ENCODE measurements at places on chromosomes 7 and 10. TPM values are rescaled to one million over a fixed set of nuclear protein-coding genes. Genes with fewer than 3 reads are reported as not detected.
A peak's percentile ranks its signal among the peaks of the same experiment; 100 is the strongest.

The CLCN1 gene
- not detected for total RNA-seq

The CCL24 gene
- total RNA-seq, result 2.0 TPM

The CPA2 gene
- total RNA-seq, result not detected

The TEX47 gene
- total RNA-seq, result not detected

The GPR15LG gene
- total RNA-seq, result 20.3 TPM

The NUDT1 gene
- total RNA-seq, result 33.2 TPM

The GSTO2 gene
- total RNA-seq, result 29.8 TPM

The NODAL gene
- not detected for total RNA-seq

The DUSP5 gene
- total RNA-seq, result 29.8 TPM

The PNLIP gene
- total RNA-seq, result not detected

The FAM20C gene
- total RNA-seq, result 19.8 TPM

The PTER gene
- 17.6 TPM for total RNA-seq

The MYH16 gene
- not detected for total RNA-seq

The GOT1 gene
- total RNA-seq, result 10.0 TPM

DNA sequence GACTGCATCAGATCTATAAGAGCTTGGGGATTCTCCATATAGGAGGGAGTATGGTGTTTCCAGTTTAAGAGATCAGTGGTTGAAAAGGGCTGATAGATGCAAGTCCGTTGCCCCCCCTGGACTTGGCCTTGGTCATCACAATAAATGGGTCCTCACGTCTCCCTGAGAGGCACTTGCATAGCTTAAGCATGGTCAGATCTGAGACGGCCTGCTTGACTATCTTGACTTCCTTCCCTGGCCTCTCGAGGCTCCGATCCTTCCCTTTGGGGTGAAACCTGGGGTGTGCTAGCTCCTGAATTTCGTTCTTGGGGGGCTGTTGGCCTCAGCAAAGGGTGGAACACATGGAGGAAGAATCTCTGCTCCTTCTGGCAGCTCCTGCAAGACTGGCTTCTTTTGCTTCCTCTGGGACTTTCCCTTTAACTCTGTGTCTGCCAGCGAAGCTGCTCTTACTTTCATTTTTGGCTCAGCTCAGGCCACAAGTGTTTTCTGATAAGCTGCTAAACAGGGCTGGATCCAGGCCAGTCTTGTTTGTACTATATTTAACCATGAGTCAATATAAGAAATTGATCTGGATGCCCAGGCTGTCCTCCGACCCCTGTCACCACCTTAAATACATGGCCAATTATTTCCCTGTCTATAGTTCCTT, 11.2 kb upstream of the ZNF485 start:
- no peak for DNase-seq

GRCh38 chr7:29410996-29411395, 152.6 kb upstream of the PRR15 start:
- DNase-seq, result no peak

GRCh38 chr10:123936426-123936825, 44.8 kb upstream of the CPXM2 start:
- peak; percentile 17 for DNase-seq

DNA sequence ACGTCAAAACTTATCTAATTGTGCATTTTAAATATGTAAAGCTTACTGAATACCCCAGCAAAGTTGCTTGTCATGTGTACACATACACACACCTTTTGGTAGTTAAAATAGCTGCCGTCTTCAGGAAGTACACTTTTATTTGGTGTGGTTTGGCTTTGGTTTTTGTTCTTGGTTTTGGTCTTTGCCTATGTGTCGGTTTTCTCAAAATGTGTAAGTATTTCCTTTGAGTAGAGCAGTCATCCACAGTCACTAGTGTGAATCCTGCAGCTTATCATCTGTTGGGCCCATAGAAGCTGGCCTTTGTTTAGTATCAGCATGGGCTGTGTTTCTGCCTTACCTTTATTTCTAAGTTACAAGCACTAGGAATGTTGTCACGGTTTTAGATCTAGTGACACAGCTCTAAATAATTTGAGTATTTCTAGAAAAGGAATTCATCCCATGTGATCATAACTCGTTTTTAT, 35.3 kb downstream of the NET1 start:
- no peak for DNase-seq

DNA sequence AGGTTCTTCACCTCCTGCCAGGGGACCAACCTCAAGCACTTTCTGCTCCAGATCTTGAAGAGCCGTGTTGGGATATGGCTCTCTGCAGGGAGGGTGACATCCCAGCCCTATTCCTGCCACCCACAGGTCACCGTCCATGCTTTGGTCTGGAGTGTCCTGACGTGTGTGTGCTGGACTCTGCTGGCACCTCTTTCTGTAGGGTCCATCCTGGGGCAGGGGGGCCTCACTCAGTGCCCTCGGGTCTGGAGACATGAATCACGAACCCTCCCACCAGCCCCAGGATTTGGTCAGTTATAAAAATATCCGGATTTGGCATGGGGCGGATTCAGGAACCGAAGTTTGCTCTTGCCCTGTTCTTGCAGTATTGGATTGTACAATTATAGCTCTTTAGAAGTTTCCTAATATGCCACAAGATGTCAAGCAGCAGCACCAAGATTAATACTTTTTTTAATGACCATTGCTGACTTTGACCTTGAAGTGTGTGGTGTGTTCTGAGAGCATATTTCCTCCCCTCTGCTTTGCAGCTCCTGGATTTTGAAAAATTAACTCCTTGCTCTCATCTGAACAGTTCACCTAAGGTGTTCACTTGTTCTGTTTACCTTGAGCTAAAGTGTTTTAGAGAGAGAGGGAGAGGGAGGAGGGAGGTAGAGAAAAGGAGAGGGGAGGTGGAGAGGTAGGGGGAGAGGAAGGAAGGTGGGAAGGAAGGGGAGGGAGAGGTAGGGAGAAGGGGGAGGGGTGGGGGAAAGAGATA, 95.4 kb upstream of the SHH start:
- DNase-seq, result no peak

DNA sequence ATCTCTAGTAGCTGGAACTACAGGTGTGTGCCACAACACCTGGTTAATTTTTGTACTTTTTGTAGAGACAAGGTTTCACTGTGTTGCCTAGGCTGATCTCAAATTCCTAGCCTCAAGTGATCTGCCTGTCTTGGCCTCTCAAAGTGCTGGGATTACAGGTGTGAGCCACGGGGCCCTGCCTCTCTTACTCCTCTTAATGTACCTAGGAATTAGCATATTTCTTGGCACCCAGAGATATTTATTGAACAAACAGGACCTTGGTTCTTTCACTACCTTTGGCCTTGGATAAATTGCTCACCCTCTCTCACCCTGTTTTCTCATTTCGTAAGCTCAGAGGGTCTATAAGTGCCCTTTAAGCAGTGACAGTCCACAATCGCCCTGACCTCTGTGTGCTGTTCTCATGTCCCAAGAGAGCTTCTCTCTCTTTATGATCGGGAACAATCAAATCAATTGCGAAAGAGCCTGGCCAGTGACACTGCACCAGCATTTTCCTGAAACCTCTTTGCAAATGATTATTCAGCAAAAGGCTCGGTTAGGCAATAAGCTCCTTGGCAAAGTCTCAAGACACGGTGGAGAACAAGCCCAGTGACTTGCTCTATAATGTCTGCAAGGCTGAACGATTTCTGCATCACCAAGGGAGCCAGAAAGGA, 117.7 kb downstream of the APBB1IP start:
- DNase-seq, result peak; percentile 93

GRCh38 chr10:113097036-113097435, 147.0 kb downstream of the TCF7L2 start:
- no peak for DNase-seq

GRCh38 chr10:88661018-88661417, 3.2 kb upstream of the LIPF start:
- DNase-seq, result no peak

- DNase-seq, result no peak
These were observed 16.4 kb upstream of the RNF148 start for GRCh38 chr7:122719010-122719578.

GRCh38 chr10:64115908-64116643, 594.9 kb downstream of the REEP3 start:
- no peak for DNase-seq

DNA sequence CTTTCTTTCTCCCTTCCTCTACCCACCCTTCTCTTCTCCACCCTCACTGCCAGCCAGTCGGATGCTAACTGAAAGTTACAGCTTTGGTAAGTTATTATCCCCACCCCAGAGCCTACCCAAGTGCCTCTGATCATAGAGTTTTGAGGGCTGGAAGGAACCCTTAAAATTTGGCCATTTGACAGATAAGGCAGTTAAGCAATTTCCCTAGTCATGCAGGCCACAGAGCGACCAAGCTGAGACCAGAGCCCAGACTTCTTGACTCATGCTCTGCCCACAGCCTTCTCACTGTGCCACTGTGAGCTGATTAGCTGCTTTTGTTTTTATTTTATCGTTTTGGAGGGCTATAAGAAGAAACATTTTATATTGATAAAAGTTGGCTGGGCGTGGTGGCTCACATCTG, 17.2 kb downstream of the SAP25 start:
- no peak for DNase-seq

- DNase-seq, result no peak
These were observed 17.1 kb downstream of the VOPP1 start for GRCh38 chr7:55555160-55555559.

GRCh38 chr10:110893559-110894179, 21.9 kb downstream of the PDCD4 start:
- no peak for DNase-seq

DNA sequence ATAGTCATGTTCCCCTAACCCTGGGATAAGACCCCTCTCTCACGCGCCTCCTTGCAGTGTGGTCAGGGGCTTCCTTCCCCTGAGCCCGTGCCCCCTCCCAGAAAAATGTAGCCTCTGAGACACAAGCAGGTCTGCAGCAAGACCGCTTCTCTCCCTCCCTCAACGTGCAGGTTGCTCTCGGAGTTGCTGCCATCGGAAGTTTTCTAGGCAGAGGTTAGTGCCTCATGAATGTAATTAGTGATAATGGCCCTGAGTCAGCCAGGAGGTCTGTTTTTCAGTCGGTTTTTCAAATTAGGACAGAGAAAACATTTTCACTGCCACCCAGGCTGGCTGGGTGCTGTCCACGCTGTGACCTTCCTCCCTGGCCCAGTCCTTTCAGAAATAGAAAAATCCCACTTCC, 43.2 kb upstream of the PRLHR start:
- DNase-seq, result peak; percentile 65

DNA sequence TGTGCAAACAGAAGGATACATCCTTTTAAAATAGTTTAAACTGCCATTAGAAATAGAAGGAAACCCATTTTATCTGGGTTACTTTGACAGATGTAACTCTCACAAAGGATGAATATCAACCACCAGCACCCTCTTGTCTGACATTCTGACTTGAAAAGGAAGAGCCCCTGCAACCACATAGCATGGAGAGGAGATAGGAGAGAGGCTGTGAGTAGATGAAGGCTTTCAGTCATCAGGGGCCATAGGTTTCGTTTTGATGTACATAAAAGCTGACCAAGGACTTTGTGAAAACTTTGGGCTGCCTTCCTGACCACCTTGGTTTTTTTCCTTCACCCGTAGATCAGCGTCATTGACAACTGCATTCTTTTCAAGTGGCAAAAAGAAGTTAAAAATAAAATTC, 211.6 kb upstream of the PRPS1L1 start:
- no peak for DNase-seq

- no peak for DNase-seq
These were observed 38.8 kb upstream of the GRB10 start for GRCh38 chr7:50821457-50822008.

DNA sequence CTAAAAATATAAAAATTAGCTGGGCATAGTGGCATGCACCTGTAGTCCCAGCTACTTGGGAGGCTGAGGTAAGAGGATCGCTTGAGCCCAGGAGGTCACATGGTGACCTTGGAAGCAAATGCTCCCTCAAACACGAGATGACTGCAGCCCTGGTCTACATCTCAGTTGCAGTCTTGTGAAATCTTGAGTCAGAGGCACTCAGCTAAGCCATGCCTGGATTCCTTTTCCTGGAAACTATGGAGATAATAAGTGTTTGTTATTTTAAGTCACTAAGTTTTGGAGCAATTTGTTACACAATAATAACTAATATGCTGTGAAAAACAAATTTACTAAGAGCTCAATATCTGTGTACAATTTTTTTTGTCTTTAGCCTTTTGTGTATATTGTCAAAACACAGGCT, 284.3 kb upstream of the KAT6B start:
- DNase-seq, result peak; percentile 26

- DNase-seq, result no peak
These were observed 131.8 kb upstream of the GRB10 start for GRCh38 chr7:50914460-50914859.

DNA sequence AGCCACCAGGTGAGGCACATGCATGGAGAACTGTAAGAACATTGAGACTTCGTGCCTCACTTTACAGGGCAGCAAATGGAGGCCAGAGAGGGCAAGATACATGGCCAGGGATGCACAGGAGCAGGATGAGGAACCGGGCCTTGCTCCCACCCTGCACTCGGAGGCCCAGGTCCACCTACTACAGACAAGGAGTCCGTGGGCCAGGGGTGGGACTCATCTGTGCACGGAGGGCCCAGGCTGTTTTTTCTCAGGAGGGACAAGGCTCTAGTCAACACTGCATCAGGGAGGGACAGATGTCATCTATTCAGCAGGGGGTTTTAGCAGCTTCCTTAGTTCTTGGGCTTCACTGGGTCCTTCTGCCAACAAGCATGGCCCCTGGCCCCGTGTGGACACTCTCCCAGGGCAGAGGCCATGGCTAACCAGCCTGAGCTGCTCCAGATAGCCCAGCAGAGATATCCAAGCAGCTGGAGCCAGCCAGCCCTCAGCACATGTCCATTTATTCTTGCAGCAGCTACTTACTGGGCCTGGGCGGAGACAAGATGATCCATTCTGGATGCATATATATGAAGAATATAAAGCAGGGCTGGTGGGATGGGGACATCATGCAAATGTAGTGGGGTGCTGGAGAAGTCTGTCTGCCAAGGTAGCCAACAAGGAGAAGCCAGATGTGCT, 134.5 kb upstream of the RET start:
- DNase-seq, result no peak

DNA sequence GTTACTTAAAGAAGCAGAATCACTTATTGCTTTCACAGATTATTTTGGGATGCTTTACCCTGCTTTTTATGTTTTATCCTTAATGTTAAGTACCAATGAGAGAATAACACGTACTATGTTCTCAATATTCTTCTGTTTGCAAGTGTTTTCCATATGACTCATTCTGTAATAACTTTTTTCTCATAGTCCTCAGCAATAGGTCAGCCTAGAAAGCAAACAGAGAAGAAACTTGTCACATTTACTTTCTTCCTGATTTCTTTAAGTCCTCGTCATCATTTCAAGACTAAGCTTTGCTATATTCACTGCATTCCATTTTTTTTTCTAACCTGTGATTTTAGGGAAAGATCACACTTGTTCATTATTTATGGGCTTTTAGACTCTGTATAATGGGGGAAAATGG, 6.8 kb upstream of the AGR2 start:
- no peak for DNase-seq

GRCh38 chr10:91190876-91191583, 29.4 kb upstream of the PCGF5 start:
- no peak for DNase-seq
